ENCODE measurements at places on chromosomes 1 and 21.

- DNase-seq, result no peak
Measured at GRCh38 chr1:41607808-41608207, 123.3 kb upstream of the EDN2 start.

- no peak for DNase-seq
Measured at GRCh38 chr21:29080454-29080941, 7.0 kb upstream of the CCT8 start.

DNA sequence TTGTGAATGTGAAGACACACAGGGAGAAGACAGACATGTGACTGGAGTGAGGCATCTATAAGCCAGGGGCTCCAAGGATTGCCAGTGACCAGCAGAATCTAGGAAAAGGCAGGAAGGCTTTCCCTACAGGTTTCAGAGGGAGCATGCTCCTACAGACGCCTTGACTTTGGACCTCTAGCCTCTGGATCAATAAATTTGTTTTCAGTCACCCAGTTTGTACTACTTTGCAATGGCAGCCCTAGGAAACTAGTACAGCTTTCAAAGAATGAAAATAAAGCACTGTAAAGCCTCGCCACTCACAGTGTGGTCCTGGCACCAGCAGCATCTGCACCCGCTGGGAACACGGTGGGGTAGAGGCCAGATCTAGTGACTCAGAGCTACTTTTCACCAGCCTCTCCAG, 510.0 kb downstream of the LTN1 start:
- DNase-seq, result no peak

GRCh38 chr1:237713916-237714315, 176.8 kb downstream of the ZP4 start:
- DNase-seq, result no peak

GRCh38 chr1:160095382-160096105, 2.9 kb downstream of the IGSF8 start:
- no peak for DNase-seq

DNA sequence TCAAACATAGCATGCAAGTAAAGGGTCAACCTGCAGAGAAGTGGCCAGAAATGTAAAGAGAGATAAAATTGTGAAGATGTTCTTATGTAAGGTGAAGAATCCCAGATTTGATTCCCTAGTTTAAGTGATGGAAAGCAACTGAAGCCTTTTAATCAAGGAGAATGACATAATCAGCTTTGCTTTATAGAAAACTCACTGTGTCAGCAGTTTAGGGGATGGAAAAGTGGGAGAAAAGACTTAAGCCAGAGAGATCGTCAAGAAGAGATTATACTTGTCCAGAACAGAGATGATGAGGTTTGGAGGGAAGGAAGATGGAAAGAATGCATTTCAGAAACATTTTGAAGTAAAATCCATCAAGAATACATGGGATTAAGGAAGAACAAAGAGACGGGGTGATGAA, 275.3 kb upstream of the ST6GALNAC5 start:
- no peak for DNase-seq

DNA sequence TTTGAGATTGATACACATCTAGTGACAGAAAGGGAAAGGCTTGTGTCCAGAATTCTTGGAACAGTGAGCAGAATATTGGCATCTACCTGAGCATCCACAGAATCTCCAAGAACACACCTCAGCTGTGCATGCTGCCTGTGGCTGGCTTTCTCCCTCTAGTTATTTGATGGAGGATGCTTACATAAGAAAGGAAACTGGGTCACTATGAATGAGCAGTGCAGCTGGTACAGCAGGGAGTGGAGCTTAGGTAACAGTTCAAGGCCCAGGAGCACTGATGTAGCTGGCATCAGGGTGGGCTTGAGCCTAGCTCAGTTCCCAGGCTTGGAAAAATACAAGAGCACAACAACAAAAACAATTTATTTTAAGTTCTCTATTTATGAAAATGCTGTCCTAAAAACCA, 26.3 kb downstream of the RGS8 start:
- no peak for DNase-seq

- DNase-seq, result peak; percentile 42
Measured at GRCh38 chr1:155173478-155174323, at the start of gene TRIM46. Gene TRIM46, plus strand, starts transcription at chr1:155173849. Its CDS starts 118 bp downstream, at chr1:155173967.

GRCh38 chr1:64084451-64084850, 119.0 kb upstream of the UBE2U start:
- DNase-seq, result no peak

DNA sequence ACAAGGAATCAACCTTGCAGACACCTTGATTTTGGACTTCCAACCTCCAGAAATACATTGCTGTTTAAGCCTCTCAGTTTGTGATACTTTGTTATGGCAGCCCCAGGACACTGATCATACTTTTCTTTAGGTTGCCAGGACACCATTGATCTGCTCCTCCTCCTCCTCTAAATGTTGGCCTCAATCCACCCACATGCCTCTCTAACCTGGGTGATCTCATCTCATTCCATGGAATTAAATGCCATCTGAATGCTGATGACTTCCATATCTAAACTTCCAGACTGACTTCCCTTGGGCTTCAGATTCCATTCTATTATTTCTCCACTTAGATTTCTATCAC, 7.4 kb upstream of the PPP1R15B start:
- no peak for DNase-seq

- no peak for DNase-seq
Measured at GRCh38 chr1:88890791-88891317, 513 bp downstream of the GTF2B start.

DNA sequence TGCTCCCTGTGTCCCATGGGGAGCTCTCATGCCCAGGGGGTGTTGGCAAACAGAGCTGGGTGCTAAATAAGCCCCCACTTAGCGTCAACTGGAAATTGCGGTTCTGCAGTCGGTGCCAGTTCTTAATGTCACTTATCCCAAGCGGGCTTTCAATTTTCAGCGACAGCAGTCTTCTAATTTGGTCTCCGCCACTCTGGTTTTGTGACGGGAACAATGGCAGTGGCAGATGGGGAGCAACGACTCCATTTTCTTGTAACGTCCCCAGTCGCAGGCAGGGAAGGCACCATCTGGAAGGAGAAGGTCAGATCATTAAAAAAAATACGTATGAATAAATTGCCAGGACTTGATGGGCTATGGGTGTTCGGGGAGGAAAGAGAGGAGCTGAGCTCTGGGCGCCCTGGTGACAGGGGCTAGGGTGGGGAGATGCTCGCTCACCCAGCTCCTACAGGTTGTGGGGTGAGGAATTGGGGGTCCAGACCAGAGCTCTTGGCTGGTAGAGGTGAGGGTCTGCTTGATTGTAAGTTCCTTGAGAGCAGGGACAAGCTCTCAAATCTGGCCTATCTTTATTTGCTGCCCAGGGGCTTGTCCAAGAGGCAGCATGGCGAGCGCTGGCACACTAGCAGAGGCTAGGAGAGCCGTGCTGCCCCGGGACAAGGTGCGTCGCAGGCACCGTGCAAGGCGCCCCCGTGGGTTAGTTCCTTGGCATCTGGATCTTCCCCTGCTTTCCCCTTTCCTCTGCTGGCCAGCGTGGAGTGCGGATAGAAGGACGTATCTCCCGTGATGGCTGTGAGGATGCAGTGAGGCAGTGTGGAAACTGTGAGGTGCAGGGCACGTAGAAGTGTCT, 105.8 kb downstream of the ARHGEF10L start:
- DNase-seq, result no peak

DNA sequence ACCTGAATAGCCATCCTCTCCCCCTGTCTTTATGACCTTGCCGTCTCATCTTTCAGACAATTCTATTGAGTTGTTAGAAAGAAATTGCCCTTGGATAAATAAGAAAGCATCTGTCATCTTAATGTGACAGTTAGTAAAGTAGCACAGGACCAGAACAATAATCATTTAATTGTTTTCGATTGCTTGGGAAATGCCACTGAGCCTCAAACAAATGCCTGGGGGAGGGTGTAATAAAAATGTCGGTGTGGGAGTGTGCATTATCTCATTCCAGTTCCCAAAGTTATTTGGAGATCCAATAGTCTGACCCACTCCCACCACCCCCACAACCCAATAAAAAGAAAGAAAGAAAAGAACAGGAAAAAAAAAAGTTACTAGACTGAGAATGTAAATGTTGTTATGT, 509.3 kb upstream of the LRRC7 start:
- DNase-seq, result no peak

- DNase-seq, result no peak
Measured at GRCh38 chr1:119673171-119673940, 25.3 kb upstream of the ZNF697 start.

DNA sequence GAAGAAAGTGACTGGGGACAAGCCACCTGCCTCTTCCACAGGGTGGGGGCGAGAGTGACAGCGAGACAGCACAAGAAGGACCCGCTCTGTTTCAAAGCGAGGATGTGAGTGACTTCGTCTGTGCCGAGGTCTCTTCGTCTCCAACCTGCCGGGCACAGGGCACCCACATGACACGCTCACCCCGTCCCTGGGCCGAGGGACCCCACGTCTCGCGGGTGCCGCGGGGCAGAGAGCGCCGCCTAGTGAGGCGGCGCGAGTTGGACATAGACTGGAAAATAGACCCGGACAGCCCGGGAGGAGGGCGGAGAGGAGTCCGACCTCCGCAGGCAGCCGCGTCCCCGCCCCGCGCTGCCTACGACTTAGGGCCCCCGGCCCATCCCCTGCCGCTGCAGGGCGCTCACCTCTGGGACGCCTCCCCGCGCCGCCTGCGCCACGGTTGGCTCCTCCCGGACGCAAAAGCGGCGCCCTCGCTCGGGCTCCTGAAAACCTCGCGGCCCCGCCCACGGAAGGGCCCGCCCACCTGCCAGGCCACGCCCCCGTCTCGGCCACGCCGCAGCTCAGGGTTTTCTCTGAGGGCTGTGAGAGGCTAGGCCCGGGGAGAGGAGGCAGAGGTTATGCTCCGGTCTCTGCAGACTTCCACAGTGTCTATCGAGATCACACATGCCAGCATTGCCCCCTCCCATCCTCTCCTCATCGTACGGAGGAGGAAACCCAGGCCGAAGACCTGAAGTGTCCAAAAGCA, at the start of gene TLR5:
TSS of gene TLR5 (minus strand) at position 454 of the 742 bp plus-strand sequence. CDS start 30,217 bp downstream, outside the sequence.
- peak; percentile 51 for DNase-seq

DNA sequence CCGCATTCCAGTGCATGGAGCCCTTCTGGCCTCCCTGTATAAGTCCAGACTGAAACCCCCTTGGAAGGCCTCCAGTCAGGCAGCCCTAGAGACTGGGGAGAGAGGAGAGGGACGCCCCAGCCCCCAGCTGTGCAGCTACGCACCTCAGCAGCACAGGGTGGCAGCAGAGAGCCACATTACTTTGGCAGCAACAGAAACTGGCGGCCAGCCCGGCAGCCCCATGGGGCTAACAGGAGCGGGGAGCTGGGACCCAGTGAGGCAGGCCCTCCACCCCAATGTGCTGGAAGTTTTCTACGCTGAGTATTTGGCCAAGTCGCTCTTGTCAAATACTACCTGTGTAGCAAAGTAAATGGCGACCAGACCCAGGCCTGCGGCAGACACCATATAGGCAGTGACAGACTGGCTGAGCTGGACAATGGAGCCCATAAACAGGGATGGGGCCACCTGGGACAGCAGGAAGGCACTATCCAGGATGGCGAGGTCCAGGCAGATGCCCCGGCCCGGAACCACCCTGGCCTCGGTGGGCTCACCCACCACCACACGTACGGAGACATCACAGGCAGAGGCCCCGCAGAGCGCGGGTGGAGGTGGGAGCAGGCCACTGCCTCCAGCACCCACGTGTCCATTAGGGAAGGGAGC, 21.2 kb downstream of the SLC45A3 start:
- DNase-seq, result peak; percentile 57

- no peak for DNase-seq
Measured at GRCh38 chr1:95369985-95370690, 136.1 kb downstream of the RWDD3 start.

- no peak for DNase-seq
Measured at GRCh38 chr1:229139331-229140118, 131.4 kb upstream of the RAB4A start.

DNA sequence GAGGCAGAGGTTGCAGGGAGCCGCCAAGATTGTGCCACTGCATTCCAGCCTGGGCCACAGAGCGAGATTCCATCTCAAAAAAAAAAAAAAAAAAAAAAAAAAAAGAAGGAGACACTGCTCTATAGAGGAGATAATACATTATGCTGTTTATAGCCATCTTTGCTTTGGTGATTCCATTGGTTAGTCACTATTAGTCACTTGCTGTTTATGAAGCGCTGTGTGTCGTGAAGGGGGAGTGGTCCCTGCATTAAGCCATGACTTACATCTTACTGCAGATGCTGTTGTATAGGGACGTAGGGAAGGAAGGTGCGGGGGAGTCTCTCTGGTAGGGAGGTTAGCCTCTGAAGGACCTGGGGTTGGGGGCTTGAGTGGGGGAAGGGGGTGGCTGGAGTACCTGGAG, 48.3 kb downstream of the HUNK start:
- no peak for DNase-seq

DNA sequence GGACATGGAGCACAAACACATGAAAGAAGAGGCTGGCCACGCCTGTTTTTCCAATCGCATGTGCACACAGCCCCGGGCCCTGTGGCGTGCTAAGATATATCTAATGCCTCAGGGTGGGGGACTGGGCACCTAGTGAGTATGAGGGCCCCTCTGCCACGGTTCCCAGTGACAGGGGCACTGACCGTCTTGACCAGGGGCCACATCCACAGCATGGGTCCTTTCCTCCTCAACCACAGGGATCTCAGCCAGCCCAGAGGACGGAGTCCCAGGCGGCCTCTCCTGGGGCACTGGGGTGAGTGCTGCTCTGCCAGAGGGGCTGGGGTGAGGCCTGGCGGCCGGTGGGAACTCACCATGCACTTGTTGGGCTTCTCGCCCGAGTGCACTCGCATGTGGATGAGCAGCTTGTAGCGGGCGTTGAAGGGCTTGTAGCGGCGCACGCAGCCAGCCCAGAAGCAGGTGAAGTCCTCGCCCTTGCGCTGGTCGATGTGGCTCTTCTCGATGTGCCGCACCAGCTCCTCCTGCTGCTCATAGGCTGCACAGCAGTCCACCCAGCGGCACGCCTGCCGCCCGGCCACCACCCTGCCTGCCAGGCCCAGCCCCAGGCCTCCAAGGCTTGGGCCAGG, 134.7 kb downstream of the DMRTB1 start:
- DNase-seq, result no peak

DNA sequence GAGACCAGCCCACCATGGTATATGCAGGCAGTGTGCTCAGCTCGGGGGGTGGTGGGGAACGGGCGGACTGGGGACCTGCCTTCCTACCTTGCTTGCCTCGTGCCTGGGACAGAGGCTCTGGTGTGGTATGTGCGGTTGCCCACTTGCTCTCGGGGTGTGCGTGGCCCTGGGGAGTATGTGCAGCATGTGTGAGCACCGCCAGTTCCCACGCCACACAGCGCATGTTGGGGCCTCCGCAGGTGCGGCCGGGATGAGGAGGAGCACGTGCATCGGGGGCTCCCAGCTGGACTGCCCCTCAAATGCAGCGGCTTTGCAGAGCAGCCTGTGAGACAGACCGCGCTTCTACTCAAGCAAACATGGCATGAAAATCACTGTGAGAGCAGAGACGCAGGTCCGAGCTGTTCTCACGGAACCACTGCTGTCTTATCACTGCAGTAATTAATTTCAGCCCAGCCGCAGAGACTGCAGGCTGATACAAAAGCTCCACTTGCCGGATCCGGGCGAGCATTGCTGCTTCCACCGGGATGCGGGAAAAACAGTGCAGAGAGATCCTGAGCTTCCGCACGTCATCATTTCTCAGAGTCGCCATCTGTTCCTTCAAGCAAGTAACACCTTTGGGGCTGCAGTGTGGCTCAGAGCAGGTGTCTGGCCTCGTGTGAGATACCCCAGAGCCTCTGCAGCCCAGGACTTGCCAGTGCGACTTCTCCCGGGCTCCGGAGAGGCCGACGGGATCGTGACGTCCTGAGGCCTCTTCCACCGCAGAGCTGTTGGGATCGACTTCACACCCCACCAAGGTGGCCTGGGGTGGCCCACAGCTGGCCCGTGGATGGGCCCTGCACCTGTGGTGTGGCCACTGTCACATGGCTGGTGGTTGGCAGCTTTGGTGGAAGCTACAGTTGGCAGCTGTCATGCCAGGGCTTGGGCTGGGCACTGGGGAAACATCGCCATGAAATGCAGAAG, 92.6 kb upstream of the ACTRT2 start:
- DNase-seq, result no peak

- DNase-seq, result no peak
Measured at GRCh38 chr1:55381491-55381890, 166.3 kb upstream of the USP24 start.

All from activated CD8-positive, alpha-beta memory T cell treated with anti-CD3 and anti-CD28 coated beads for 1 hour (primary cell).